ENCODE measurements at places on chromosomes 11 and 22.
A peak's percentile ranks its signal among the peaks of the same experiment; 100 is the strongest.

DNA sequence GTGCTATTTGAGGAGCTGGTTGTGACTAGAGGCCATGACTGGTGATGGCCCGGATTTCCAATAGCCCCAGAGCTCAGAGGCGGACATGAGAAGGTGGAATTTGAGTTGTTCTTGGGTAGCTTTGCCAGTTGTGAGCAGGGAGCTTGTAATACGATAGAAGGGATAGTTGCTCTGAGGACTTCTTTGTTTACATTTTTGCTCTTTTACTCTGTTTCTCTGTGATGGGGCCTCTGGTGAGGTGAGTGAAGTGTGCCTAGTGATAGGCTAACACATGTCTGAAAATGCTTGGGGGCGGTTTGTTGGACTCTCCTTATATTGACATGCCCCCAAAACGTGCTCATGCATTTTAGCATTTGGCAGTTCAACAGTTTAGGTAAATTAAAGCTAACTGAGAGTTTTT lies 365.1 kb downstream of the DDX10 start:
- no peak overlapping the region for H3K4me3 ChIP-seq
- H3K27ac ChIP-seq = no peak overlapping the region
- no peak for DNase-seq
- H3K27me3 ChIP-seq = no peaks in the 10 kb centered on the region
- no peaks in the 10 kb centered on the region for H3K4me1 ChIP-seq

DNA sequence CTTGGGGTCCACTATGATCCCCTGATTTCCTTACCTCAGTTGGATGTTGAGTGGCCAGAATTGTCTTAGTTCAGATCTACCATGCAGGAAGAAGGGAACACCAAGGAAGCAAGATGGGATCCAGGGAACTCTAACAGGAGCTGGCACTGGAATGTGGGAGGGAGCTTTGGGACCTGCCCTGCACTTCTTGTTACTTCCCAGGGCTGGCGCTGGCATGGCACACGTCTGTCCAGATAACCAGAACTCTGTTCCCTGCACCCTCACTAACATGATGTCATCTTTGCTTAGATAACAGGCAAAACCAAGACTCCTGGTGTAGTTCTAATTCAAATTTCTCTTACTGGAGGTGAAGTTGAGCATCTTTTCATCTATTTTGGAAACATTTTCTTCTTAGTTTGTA lies 550.0 kb downstream of the MN1 start:
- no peak overlapping the region for H3K27ac ChIP-seq
- no peaks in the 10 kb centered on the region for H3K4me1 ChIP-seq
- no peak for DNase-seq

DNA sequence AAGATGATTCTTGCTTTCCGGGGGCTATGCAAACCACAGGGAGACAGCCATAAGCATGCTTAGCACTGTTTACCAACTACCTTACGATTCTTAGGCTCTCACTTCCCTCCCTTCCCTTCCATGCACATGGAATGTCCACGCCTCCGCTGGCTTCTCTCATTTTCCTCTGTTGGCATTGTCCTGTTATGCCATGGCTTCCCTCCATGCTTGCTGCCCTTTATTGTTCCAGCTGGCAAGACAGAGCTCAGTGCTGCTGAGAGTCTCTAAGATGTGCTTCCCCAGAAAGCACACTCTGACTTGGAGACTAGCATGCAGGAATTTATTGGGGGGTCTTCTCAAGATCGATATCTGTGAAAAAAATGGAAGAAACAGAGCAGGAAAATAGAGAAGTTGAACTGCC lies 379.2 kb downstream of the NELL1 start:
- no peak for DNase-seq
- no peaks in the 10 kb centered on the region for H3K4me1 ChIP-seq
- H3K36me3 ChIP-seq = no peaks in the 10 kb centered on the region
- H3K4me3 ChIP-seq = no peak overlapping the region

DNA sequence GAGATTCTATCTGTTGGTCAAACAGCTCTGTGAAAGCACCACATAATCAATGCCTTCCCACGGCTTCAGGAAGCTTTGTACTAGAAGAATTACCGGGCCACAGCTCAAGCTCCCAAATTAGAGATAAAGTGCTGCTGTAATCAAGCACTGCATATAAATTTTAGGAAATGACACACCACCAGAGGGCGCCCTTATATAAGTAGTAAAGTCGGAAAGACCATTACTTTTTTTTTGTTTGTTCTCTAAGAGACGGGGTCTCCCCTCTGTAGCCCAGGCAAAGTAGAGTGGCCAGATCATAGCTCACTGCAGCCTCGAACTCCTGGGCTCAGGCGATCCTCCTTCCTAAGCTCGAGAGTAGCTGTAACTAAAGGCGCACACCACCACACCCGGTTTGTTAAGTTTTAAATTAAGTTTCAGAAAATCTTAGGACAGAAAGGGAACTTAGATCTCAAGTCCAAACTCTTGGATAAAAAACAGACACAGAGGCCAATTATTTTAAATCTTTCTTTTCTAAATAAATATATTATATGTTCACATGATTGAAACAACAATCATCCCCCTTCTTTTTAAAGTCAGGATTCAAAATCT lies 32.6 kb downstream of the PRCP start:
- peak; percentile 77 for DNase-seq
- H3K4me1 ChIP-seq = peaks cover 4% of the 10 kb centered on the region
- no peak overlapping the region for H3K4me3 ChIP-seq
- H3K27ac ChIP-seq = no peak overlapping the region
- no peaks in the 10 kb centered on the region for H3K27me3 ChIP-seq

- H3K27ac ChIP-seq = no peak overlapping the region
- DNase-seq = no peak
- H3K27me3 ChIP-seq = no peaks in the 10 kb centered on the region
- peaks cover 72% of the 10 kb centered on the region for H3K36me3 ChIP-seq
- no peaks in the 10 kb centered on the region for H3K4me1 ChIP-seq
- no peak overlapping the region for H3K4me3 ChIP-seq
Observed at GRCh38 chr11:1009991-1010390, 26.5 kb downstream of the MUC6 start.

All from naive thymus-derived CD4-positive, alpha-beta T cell (primary cell).